ENCODE measurements at places on chromosomes 3 and 15. TPM values are rescaled to one million over a fixed set of nuclear protein-coding genes. Genes with fewer than 3 reads are reported as not detected.

OR4F6 gene
- not detected for total RNA-seq

DZIP1L gene
- 4.9 TPM for total RNA-seq

MYH15 gene
- total RNA-seq: 0.15 TPM

GRM2 gene
- total RNA-seq: not detected

UQCC5 gene
- total RNA-seq: 9.9 TPM

CKMT1B gene
- not detected for total RNA-seq

CCR3 gene
- total RNA-seq: not detected

BHLHE40 gene
- total RNA-seq: 42.8 TPM

STRIT1 gene
- not detected for total RNA-seq

Data from mammary microvascular endothelial cell (primary cell).